Effector memory CD8-positive, alpha-beta T cell (primary cell): ENCODE measurements at places on chromosomes 6 and 20.

DNA sequence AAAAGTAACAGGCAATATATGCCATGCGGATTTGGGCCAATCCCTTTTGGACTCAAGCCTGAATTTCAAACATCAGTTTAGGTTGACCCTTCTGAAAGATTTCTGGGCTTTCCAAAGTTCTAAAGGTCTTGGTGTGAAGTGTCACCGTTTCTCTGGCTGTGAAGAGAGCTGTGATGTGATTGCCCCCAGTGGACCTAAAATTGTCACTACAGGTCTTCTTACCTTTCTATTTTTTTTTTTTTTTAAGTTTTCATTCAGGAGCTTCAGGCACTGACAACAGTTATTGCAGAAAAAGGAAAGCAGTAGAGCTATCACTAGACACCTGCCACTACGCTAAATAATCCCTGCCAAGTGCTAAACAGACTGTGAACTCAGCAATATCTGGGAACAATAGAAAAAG, 75.7 kb upstream of the OPRM1 start:
- DNase-seq: no peak

DNA sequence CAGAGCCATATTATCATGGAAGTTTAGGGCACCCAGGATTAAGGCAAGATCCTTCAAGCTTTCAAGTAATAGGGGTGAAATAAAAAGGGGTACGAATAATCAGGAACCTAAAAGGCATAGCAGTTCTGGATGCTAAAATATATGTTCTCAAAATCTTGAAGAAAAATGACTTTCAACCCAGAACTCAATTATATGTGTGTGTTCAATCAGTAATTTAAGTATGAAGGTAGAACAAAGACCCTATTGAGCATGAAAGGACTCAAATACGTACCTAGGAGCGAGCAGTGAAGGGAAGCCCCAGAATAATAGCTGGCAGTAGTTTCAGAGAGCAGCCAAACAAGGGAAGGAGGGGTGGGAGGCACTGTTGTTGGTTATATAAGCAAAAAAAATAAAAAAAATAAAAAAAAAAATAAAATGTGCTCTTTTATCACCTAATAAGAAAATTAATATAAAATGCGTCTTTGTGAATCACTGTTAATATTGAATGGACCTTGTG, 45.4 kb downstream of the MYO6 start:
- no peak for DNase-seq

DNA sequence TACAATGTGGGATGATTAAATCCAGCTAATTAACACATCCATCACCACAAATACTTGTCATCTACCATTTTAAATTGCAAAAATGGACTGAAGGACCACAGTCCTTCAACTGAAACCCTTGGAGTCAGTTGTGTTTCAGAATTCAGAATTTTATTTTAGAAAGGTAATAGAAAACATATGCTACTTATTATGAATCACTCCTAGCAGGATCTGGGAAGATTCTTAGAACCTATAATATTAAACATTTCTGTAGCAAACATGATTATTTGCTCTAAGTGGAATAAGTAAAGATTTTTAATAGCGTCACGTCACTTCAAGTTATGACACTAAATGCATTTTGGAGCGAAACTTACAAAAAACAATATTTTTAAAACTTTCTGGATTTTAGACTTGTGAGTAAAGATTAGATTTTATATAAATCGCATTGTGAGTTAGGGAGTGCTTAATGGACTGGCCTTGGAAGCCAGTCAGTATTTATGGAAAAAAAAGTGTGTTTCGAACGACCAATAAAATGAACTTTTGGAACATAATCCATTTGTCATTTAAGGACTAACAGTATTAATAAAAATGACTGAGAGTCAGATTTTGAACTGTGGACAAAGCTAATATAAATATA, 71.8 kb upstream of the PHACTR2 start:
- DNase-seq: no peak

DNA sequence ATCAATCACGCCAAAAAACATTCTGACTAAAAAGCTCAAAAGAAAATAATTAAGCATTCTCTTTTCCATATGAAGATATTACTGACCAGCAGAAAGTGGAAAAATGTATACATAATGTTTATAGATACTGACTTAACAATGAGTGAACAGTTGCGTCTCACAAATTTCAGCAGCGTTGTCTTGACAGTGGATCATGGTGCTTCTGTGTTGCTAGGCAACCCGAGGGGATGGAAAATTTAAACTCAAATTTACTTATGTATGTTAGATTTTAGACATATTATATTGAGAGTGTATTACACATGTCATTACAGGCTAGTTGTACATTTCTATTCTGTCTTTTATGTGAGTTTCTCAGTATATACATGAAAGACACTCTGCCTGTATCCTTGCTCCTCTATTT, 110.2 kb downstream of the LAMA2 start:
- DNase-seq: no peak

- DNase-seq: no peak
These were observed 10.5 kb downstream of the CDC40 start for GRCh38 chr6:110190726-110191125.

DNA sequence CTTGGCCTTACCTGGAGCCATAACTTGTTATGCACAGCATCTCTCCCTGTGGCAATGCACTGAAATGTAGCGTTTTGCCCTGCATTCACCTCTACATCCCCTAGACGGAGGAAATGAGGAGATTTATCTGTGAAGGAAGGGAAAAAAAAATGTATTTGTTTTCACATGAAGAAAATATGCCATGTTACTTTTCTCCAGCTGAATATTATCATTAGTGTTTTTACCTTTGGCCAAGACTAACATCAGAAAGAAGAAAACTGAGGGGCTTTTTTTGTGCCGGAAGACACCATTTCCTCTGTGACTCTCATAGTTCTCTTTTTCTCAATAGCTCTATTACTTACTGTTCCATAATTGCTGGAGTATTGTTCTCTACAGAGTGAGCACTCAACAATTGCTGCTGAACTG, 280.4 kb downstream of the PTPRK start:
- DNase-seq: no peak

GRCh38 chr6:98787961-98788360, 46.4 kb upstream of the POU3F2 start:
- no peak for DNase-seq
